Heart right ventricle (tissue), 16 donors: ENCODE measurements at places on chromosomes 3 and 15. TPM values are rescaled to one million over a fixed set of nuclear protein-coding genes. Genes with fewer than 3 reads are reported as not detected.

GRCh38 chr3:113268942-113269341 lies 57.6 kb downstream of the BOC start:
- no peak for DNase-seq
- H3K27ac ChIP-seq: no peak overlapping the region
- no peaks in the 10 kb centered on the region for H3K27me3 ChIP-seq
- no peaks in the 10 kb centered on the region for H3K4me1 ChIP-seq
- peaks cover 56% of the 10 kb centered on the region for H3K36me3 ChIP-seq
- no peak overlapping the region for H3K4me3 ChIP-seq

- no peaks in the 10 kb centered on the region for H3K27me3 ChIP-seq
- H3K4me3 ChIP-seq: no peak overlapping the region
- no peaks in the 10 kb centered on the region for H3K36me3 ChIP-seq
- no peak overlapping the region for H3K27ac ChIP-seq
- no peaks in the 10 kb centered on the region for H3K4me1 ChIP-seq
Measured at GRCh38 chr15:65146438-65146837, 12.8 kb upstream of the PDCD7 start.

GRCh38 chr3:142647856-142648255 lies 51.7 kb downstream of the PLS1 start:
- H3K4me3 ChIP-seq: no peak overlapping the region
- DNase-seq: no peak
- H3K27ac ChIP-seq: no peak overlapping the region

Gene CYP1A1
- total RNA-seq: 0.42 TPM
